ENCODE measurements at places on chromosomes 4 and X.

GRCh38 chr4:144316869-144317268 is 176.4 kb upstream of the GYPA start:
- DNase-seq = no peak

DNA sequence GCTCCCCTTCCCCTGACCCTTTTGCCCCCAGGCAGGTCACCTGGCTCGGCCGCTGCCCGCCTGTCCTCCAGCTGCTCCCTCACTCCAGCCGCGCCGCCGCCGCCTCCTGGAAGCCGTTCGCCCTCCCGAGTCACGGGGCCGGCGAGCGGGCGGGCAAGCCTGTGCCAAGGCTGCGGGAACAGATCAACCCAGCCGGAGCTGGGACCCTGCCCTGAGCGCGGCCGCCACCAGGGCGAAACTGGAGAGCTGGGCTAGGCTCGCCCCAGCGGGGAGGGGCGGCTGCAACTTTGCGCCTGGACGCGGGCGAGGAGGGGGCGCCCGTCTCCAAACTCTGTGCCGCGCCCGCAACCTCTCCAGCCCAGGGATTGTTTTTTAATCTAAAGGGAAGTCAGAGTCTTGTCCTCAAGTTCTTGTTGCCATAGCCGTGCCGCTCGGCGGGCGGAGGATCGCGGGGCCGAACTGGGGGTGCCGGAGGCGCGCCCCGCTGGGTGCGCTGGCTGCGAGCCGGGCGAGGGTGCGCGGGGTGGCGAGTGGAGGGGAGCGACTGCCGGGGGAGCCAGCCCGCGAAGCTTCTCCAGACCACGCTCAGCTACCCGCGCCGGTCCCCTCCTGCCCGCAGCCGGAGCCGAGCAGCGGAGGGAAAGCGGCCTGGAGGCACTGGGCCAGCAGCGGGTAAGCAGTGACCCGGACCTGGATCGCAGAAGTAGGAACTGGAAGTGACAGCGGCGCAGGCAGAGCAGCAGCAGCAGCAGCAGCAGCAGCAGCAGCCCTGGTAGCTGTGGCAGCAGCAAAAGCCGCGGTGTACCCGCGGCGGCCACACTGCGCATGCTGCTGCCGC is 13.4 kb downstream of the ARHGEF6 start:
- no peak for DNase-seq

DNA sequence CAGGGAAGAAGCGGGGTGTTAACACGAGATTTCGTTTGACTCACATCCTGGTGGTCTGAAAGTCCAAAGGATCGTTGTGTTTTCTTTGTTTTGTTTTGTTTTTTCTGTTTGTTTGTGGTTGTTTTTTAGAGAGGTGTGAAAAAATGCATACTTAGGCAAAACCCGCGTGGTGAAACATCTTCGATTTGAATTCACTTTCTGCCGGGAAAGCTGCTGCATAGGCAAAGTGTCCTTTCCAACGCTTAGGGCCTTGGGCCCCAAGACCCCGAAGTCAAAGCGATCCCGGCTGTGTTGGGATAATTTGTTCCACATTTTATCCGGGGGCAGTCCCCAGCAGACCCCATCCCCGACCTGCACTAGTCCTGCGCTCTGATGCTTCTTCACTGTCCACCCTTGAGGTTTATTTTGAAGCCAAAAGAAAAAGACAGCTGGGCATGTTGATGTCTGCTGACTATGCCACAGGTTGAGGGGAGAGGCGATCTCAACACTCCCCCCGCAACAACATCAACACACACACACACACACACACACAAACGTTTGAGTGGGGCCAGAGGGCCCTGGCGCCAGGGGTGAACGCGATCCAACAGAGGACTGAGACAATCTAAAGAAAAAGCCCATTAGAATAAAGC is 2.0 kb downstream of the MSX1 start:
- no peak for DNase-seq

DNA sequence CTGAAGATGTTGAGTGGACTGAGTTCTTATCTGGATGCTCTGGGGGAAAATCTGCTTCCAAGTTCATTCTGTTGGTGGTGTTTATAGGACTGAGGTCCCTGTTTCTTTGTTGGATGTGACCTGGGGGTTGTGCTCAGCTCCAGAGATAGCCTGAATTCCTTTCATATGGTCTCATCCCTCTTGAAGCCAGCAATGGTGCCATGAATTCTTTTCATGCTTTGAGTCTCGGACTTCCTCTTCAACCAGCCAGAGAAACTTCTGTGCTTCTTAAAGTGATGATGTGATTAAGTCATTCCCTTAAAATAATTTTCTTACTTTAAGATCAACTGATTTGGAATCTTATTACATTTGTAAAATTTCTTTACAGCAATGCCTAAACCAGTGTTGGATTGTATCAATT is 233.8 kb upstream of the UGT8 start:
- DNase-seq = no peak

- no peak for DNase-seq
These were observed 13.0 kb upstream of the CXCL2 start for GRCh38 chr4:74111990-74112389.

DNA sequence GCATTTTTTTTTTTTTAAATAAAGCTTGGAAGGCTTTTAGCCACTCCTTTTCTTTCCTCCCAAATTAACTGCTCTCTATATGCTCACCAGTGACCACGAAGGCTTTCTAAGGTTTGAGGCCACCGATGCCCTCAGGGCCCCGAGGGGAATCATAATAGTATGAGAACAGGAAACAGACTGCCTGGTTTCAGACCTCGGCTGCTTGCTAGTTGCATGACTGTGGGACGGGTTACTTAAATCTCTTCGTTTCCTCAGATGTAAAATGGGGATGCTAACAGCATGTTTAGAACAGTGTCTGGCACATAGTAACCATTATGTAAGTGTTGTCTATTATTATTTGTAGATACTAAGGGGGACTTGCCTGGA is 3.6 kb downstream of the LINC00632 start:
- DNase-seq = no peak

GRCh38 chr4:37892641-37893040 is 1.8 kb downstream of the TBC1D1 start:
- DNase-seq = no peak

DNA sequence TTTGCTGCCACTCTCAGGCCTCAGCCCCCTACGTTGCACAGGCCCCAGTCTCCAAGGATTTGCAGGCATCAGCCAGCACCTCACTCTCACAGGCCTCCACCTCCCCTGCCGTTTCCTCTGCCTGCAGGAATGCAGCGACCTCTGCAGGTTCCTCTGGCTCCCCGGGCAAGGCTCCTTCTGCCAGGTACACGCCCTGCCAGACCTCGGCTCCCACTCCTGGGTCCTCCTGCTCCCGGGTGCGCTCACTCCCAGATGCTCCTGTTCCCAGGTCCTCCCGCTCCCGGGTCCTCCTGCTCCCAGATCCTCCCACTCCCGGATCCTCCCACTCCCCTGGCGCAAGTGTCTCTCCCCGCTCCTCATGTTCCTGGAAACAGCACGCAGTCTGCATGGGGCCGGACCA is 144.4 kb upstream of the RADX start:
- no peak for DNase-seq

DNA sequence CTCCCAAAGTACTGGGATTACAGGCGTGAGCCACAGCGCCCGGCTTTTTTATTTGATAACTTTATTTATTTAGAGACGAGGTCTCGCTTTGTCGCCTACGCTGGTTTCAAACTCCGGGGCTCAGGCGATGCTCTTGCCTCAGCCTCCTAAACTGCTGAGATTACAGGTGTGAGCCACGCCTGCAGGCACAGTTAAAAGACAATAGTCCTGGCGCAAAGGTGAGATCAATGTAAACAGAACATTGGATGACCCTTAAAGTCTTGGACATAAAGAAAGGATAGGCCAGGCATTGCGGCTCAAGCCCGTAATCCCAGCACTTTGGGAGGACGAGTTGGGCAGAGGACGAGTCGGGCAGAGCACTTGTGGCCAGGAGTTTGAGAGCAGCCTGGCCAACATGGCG is 2.8 kb upstream of the TXLNG start:
- no peak for DNase-seq

DNA sequence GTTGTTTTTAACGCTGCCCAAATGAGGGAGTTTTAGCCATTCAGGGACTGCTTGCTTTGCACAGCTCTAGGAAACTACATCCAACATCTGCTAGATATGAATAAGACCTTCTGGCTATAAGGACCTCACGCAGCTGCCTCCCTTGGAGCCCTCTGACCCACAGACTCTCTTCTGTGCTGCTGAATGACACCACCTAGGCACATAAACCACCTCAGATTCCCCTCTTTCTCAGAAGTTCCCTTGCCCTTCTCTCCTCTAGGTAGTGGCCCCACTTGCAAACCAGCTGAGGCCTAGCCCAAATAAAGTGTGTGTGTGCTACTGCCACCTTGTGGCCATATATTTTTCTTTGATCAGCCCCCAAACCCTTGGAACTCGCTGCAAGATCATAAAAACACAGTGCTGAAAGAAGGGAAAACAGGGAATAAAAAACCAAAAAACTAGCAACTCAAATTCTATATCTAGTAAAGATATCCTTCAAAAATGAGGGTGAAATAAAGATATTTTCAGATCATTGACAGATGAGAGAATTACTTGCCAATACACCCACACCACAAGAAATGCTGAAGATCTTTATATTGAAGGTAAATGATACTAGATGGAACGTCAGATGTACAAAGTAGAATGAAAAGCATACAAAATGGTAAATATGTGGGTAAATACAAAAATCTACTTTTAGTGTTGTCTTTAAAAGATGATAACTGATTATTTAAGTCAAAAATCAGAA is 265.9 kb downstream of the ADAMTS3 start:
- DNase-seq = no peak

- DNase-seq = no peak
These were observed 270.6 kb downstream of the RCHY1 start for GRCh38 chr4:75243570-75243969.

GRCh38 chrX:48792219-48792618 is 5.8 kb downstream of the GATA1 start:
- no peak for DNase-seq

DNA sequence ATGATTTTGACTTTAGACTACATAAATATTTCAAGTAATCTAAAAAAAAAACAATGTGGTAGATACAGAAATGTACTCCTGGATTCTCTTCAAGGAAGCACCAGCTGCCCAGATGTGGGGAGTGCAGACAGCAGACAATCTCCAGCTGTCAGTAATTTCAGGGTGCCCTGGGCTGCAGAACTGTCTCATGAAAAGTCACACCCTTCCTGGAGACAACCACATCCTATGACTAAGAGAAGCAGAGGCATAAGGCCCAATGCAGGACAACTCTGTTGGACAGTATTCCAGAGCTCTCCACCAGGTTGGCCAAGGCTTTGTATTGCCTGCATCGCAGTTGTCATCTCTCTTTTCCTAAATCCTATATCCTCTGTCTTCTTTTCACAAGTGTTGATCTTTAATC is 34.4 kb upstream of the BLTP1 start:
- no peak for DNase-seq

All from cerebellar nuclear complex (tissue), 1 donor.